ENCODE measurements at places on chromosomes 3 and 15.

DNA sequence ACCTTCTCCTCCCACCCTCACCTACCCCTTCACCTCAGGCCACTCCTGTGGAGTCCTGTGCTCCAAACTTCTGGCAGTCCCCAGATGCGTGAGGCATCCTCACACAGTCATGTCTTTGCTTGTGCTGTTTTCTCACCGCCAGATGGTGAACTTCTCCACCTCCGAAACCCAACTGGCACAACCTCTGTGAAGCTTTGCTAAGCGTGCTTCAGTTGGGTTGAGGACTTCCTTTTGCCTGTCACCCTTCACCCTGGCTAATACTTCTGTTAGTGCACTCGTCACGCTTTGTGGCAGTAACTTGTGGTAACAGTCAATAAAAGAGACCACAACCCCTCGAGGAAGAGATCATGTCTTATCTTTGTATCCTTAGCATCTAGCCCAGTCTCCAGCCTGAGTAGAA, 42.0 kb upstream of the SKOR1 start:
- no peak for DNase-seq

- no peak for DNase-seq
Measured at GRCh38 chr3:116291141-116291540, 154.1 kb downstream of the LSAMP start.

- no peak for DNase-seq
Measured at GRCh38 chr3:156455839-156456238, 99.1 kb downstream of the SSR3 start.

GRCh38 chr3:73536336-73536895, 88.3 kb downstream of the PDZRN3 start:
- DNase-seq = no peak

- DNase-seq = no peak
Measured at GRCh38 chr15:73398861-73399260, 30.1 kb upstream of the HCN4 start.

GRCh38 chr3:14134291-14134690, 9.4 kb downstream of the TMEM43 start:
- DNase-seq = no peak

DNA sequence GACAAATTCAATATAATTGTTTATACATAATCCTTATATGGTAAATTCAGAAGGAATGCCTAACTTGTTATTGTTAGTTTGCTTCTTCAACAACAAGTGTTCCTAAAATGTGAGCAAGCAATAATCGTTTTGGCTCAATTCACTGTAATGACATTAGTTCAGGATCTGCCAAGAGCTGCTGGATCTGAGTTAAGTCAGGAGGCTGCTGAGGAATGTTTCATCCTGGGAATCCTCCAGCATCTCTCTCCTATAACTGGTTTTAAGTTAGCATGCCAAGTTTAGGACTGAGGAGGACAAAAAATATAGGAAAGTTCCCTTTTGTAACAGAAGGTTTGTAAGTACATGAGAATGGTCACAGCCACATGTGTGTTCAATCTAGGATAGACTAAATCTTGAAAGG, 4.9 kb upstream of the GTF2A2 start:
- no peak for DNase-seq

DNA sequence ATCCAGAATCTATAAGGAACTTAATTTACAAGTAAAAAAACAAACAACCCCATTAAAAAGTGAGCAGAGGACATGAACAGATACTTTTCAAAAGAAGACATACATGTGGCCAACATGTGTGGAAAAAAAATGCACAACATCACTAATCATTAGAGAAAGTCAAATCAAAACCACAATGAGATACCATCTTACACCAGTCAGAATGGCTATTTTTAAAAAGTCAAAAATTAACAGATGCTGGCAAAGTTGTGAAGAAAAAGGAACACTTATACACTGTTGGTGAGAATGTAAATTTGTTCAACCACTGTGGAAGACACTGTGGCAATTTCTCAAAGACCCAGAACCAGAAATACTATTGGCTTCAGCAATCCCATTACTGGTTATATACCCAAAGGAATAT, 830.0 kb upstream of the ALCAM start:
- no peak for DNase-seq

DNA sequence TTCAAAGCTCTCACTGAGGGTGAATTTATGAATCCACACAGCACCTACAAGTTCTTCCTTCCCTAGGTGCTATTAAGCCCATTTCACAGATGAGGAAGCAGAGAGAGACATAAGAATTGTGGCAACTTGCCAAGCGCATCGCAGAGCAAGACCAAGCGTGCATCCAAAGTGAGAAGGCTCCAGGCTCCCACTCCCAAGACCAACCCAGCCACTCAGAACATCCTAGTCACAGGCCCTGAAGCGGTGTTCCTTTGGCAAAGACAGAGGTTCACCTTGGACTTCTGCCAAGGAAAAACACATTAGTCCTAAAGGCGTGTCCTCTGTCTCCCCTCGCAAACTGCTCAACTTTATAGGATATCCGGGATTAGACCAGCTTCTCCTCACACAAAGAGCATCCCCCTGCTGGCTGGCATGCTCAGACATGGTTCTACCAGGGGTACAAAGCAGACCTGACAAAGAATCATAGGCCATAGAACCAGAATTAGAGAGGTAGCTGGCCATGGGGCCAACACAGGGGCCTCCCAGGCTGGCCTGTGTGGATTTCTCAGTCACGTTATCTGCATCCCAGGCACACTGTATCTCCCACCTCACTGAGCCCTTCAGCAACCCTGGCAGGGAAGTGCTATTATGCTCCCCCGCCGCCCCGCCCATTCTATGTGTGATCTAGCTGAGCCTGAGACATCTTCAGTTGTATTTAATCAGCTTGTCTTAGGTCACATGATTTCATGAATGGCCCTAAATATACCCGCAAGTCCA, 160.2 kb downstream of the FOXP1 start:
- DNase-seq = no peak

DNA sequence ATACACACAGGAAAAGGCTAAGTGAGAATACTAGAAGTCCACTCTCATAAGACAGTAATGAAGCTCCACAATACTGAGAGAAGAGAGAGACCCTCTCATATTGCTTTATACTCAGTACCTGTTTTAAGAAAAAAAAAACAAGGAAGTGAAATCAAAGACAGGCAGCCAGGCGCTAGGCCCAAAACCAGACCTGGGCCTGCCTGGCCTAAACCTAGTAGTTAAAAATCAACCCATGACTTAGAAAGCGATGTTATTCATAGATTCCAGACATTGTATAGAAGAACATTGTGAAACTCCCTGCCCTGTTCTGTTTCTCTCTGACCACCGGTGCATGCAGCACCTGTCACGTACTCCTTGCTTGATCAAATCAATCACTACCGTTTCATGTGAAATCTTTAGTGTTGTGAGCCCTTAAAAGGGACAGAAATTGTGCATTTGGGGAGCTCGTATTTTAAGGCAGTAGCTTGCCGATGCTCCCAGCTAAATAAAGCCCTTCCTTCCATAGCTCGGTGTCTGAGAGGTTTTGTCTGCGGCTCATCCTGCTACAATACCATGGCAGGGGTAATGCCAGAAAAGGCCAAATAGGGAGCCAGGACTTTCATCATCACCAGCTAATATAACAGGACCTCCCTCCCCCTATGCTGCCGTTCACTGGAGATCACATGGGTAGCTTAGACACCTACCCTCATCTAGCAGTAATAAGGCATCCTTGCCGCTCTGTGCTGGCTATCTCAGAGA, 1294.1 kb downstream of the NSUN3 start:
- DNase-seq = no peak

- no peak for DNase-seq
Measured at GRCh38 chr15:32888221-32888761, 170.5 kb downstream of the GREM1 start.

- DNase-seq = no peak
Measured at GRCh38 chr15:26007151-26007550, 144.0 kb upstream of the ATP10A start.

GRCh38 chr3:12751571-12751970, 7.5 kb downstream of the TMEM40 start:
- no peak for DNase-seq

DNA sequence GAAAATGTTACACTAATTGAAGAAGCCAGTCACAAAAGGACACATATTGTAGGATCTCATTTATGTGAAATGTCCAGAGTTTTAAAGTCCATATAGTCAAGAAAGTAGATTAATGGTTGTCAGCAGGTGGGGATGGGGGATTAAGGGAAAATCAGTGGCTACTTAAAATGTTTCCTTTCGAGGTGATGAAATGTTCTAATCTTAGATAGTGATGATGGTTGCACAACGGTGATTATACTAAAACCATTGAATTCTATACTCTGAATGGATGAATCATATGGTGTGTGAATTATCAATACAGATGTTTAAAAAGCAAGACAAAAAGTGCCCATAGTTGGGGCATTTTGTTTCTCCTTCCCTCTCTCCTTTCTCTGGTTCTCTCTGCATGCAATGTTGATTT, 164.6 kb downstream of the ATG7 start:
- DNase-seq = no peak

GRCh38 chr15:65666257-65666656, 44.5 kb downstream of the SLC24A1 start:
- DNase-seq = no peak

DNA sequence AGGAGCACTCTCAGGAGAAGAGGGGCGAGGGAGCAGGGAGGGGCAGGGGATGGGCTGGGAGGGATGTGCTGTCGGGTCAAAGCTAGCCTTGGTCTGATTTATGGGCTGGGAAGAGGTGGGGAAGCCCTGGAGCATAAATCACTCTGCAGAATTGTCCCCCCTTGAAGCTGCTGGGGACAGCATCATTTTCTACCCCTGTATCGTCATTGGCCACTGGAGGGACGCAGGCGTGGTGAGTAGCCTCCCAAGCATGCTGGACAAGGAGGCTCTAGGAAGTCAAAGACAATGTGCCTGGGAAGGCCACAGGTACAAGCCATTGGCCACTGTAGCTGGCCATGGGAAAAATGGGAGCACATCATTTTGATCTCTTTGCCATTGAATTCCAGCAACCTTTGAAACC, 175.5 kb upstream of the CTDSPL start:
- DNase-seq = peak; percentile 39

DNA sequence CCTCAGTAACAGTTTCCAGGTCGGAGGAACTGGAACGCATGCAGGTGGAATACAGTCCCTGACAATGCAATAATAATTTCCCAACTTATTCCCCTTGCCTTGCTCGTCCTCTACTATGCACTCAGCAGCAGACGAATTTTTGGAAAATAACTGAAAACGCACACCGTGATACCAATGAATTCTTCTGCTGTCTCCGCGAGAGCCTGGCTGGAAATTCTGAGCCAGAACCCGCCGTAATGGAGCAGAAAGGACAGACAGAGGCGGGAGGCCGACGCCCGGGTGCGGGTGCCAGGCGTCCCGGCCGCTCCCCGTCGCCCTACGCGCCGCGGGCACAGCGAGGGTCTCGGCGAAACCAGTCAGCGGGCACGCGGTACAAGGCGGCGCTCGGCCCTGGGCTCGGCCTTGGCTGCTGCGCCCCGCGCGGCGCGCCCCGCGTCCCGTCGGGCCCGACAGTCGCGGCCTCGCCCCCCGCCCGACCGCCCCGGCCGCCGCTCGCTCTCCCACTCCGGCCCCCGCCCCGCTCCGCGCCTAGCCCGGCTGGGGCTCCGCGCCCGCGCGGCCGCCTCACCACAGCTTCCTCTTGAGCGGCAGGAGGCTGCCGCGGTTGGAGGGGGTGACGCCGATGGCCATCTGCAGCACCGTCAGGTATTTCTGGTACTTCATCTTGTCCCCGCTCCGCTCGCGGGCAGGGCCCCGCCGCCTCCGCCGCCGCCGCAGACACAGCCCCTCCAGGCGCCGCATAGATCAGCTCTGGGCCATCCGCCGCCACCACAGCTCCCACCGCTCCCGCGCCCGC, 114.5 kb upstream of the GOLGA8J start:
- peak; percentile 71 for DNase-seq

DNA sequence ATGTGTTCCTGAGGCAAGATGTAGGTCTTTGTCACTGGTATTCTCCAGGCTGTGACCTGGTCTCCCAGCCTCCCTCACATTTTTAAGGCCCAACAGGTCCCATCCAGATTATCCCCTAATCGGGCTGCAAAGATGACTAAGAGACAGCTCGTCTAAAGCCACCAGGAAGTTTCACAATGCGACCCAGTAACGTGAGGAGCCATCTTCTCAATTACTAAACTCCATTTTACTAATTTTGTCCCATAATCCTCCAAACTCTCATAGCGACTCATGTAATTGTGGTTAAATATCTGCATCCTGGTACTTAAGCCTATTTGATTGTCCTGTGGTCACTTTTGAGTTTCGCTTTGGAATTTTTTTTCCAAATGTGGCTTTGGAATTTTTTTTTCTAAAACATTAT, 8.7 kb upstream of the PLA2G4F start:
- no peak for DNase-seq

GRCh38 chr3:112925969-112926368, 48.9 kb downstream of the CD200R1 start:
- DNase-seq = no peak

DNA sequence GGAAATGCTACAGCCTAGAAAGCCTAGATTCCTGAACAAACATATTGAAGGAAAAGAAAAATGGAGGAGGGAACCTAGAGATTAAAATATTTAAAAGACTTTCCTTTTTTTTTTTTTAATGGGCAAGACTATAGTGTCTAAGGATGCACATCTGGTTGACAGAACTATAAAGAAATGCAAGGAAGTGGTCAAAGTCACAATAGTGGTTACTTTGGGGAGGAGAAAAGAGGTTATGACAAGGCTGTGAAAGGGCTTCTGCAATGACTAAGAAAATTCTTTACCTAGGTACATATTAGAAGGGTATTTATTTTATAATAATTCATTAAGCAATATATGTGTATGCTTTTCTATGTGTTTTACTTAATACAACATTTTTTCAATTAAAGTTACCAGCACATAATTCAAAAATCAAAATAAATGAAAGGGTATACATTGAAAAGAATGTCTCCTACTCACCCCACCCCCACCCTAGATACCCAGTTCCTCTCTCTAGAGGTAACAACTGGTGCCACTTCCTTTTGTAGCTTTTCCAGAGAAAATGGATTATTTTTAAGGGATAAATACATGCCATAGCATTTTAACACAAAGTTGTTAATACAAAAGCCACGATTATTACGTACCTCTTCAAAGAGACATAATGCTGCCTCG, 70.1 kb downstream of the HERC1 start:
- no peak for DNase-seq

DNA sequence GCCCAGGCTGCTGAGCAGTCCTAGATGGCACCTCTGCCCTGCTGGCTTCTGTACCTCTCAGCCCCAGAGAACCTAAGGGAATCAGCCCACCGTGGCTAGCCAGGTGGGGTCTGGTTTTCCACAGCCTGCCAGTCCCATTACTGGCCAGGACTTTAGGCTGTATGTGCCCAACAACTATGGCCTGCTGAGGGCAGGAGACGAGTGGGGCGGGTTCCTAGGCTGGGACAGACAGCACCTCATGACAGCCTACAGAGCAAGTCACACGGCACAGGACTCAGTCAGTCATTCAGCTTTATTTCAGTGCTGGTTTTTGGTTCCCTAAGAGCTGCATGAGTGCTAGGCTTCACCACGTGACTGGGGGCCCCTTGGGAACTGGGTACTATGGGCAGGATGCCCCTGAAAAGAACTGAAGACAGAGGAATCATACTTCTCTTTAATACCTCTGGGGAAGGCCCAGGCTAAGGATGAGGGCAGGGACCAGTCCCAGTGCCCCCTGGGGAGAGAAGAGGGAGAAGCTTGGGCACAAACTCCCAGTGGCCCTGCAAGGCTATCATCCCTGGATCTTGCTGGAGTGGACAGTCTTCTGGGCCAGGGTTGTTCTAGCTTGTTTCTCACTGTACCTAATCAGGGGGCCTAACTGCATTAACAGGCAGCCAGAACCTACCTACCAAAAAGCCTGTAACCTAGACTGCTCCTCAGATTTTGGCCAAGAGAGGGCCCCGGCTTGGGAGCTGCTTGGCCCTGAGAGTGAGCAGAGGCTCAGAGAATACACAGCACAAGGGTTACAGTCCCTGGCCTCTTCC, 14.8 kb downstream of the CLK3 start:
- DNase-seq = no peak

- no peak for DNase-seq
Measured at GRCh38 chr15:89128320-89129122, 40.3 kb downstream of the ABHD2 start.
